Hypothalamus (tissue), 51 donors: ENCODE measurements at places on chromosomes 1 and 21.

DNA sequence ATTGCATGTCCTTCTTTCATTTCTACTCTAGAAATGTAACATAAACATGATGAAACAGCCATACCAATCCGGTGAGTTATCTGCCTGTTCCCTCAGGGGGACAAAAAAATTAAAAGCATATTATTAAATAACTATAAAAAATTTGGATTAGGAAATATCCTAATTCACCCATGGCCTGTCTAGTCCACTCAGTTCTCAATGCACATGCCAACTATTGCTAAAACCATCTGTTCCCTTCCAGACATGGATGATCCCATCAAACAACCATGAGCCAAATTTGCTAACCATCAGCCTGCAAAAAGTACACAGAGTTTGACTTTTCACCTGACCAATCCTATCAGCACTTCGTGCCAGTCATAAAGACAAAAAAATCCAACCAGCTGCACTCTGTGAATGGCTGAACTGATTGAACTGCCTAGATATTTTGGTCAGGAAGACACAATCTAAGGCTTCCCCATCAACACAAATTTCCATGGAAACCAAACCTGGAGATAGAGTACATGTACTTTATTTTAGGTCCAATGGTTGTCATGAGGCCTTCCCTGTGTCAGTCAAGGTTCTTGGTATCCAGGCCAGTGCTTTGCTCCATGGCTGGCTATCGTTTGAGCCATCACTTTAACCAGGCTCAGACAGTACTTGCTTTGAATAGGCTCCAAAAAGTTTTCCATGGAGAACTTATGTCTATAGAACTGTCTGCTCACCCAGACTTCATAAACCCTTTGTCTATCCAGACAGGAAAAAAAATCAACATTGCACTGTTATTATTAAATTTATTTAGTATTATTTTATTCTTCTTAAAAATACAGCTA is 570.8 kb downstream of the LTN1 start:
- DNase-seq = no peak

GRCh38 chr1:21547876-21548275 is 38.7 kb downstream of the ALPL start:
- DNase-seq = no peak

- DNase-seq = peak; percentile 19
These were observed 15.2 kb upstream of the NBL1 start for GRCh38 chr1:19628879-19629278.

DNA sequence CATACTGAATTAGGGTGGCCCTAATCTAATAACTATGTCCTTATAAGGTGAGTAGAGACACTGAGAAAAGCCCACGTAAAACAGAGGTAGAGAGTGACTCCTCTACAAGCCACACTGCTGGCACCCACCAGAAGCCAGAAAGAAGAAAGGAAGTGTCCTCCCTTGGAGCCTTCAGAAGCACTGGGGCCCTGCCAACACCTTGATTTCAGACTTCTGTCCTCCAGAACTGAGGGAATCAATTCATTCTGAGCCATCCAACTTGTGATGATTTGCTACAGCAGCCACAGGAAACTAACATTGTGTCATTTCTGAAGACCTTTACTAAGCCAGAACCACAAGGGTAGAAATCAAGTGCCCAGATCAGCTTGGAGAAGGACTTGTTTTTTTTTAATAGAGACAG is 15.0 kb downstream of the GNB1 start:
- no peak for DNase-seq

GRCh38 chr21:37075214-37075770 is 2.2 kb downstream of the TTC3 start:
- DNase-seq = no peak

DNA sequence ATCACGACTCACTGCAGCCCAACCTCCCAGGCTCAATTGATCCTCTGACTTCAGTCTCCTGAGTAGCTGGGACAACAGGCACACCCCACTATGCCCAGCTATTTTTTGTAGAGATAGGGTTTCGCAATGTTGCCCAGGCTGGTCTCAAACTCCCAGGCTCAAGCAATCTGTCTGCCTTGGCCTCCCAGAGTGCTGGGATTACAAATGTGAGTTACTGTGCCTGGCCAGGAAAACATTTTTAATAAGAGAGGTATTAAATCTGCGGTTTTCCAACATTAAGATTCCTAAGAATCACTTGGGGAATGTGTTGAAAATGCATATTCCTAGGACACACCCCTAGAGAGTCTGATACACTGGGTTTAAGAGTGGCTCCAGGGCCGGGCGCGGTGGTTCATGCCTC is 8.7 kb downstream of the CSF1 start:
- no peak for DNase-seq

DNA sequence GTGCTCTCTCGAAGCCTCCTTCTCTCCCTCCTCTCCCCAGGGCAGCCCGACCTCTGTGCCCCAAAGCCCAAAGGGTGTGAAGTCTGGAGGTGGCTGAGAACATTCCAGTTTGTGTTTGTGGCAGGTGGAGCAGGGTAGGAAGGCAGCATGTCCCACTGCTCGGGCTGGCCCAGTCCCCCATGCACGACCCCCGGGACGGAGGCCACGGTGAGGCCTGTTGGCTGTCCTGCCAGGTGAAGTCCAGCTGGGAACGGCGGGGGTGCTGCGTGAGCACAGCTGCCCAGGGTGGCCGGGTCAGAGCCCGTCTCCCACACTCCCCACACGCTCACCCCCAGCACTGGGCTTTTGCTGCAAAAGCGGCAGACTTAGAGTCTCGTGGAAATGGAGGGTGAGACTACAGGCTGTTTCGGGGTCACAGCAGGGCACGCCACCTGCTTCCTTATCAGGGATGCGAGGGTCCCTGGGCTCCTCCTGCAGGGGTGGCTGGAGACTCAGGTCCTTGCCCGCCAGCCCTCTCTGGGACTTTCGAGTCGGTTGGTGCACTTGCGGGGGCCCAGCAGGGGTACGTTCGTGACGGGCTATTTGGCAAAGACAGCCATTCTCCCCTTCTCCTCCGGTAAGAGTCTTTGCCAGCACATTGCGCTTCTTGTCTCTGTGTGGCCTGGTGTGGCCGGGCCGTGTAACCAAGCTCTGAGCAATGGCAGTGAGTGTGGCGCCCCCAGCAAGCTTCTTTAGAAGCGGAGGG is 40.3 kb downstream of the MORN1 start:
- no peak for DNase-seq

DNA sequence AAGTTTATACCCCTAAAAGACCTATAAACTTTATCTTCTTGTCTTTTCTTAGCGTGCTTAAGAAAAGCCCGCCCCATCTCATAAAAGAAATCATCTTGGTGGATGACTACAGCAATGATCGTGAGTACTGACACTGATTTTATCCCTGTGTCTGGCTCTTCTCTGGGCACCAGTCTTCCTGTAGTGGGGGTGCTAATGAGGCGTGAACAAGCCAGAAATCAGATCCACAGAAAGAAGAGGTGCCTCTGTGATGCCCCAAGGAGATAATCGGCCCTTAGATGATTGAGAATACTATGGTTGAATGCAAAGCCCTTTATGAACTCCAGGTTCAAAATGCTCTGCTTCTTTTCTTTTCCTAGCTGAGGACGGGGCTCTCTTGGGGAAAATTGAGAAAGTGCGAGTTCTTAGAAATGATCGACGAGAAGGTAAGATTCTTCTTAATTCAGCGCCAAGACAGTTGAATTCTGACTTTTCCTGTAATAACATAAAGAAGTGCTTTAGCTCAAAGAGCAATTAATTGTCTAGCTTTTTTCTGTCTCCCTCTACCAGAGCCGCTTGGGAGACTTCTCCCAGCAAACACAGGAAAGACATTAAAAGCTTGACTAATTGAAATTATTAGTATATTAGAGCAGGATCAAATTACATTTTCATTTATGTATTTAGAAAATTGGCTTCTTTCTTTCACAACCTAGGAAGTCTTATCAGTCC is 169.4 kb downstream of the GALNT2 start:
- no peak for DNase-seq

DNA sequence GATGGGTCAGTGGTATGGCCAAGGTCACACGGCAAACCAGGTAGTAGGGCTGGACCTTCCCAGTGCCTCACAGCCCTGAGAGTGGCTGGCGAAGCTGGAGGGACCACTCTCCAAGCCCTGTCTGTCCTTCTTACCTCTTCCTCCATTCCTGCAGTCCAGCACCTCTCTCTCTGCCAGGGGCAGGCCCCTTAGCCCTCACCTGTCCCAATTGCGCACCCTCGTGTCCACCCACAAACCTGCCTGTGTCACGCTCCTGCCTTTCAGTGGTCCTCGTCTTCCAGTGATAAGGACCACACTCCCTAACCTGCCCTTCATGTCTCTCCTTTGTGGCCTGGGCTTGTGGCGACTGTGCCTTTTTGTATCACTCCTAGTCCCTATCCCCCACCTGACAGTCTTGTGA is 3.4 kb downstream of the PODN start:
- no peak for DNase-seq

- DNase-seq = no peak
These were observed 25.6 kb downstream of the XCL2 start for GRCh38 chr1:168518201-168518689.

DNA sequence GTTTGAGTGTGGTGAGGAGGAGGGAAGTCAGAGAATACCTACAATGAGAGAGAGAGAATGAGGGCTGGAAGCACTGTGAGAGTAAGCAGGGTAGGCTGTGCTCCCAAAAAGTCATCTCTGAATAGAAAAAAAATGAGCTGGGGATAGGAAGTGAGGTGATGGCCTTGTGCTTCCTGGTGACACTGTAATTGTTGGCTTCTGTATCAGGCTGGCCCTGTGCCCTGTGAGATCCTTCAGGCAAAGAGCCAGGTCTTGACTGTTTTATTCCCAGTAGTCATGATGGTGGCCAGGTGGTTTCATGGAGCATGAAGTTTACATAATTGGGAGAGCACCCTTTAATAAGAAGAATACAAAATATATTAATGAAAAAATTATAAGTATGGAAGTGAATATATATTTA is 20.4 kb upstream of the SPATA6 start:
- DNase-seq = no peak

DNA sequence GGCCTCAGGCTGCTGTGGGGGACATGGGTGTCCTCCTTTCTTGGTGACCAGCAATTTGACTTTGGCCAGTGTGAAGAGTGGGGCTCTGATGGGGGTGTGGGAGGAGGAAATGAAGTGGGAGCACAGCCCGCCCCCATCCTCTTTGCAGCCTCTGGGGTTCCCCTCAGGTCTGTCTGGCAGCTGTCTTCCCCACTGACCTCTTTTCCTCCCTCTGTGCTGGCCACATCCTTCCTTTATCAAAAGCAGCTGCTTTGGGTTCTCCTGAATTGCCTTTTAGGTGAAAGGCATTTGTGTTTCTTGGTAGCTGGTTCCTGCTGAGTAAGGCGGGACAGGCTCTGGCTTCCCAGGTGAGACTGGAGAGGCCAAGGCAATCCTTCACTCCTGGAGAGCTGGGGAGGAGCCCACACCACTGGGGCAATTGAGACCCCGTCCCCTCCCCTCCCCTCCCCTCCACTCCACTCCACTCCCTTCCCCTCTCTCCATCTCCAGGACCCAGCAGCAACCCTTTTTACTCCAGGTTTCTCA is 24.9 kb downstream of the PCAT6 start:
- no peak for DNase-seq

- DNase-seq = no peak
These were observed 20.8 kb upstream of the MNDA start for GRCh38 chr1:158810311-158810710.

DNA sequence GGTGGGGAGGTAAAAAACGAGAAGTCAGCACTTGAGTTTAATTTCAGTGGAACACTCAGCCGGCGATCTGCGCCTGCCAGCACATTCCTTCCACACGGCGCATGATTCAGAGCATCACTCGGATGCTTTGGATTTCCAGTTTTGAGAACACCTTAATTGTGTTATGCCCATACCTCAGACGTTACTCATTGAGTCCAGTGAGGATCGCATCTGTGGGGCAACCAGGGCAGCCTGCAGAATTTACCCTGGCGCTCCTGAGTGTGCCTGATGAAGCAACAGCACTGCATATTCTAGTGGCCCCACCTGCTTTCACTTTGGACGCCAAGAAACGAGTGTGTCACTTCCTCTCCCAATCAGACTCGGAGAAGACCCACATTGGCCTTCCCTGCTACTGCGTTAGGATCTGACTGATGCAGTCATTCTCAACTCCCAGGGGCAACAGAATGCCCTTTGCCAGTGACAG is 19.9 kb downstream of the FAM89A start:
- DNase-seq = no peak
